ENCODE measurements at places on chromosomes 3 and 15.

- DNase-seq, result no peak
Measured at GRCh38 chr3:11995120-11995519, 9.1 kb upstream of the SYN2 start.

DNA sequence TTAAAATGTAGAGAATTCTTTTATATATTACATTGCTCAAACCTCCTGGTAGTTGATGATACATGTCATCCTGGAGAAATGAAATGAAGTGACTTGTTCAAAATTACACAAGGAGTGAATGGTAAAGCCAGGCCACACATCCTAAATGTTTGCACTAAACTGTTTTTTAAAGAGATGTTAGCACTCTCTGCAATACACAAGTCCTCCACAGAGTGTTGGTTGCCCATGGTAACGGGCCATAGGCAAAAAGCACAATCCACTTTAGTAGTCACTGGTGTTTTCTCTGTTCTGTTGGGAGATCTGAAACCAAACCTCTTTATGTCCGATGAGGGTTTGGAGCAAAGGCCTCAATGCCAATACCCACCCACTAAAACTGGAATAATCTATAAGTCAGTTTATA, 907.4 kb downstream of the NTRK3 start:
- DNase-seq, result no peak

GRCh38 chr3:195896361-195897080, 11.8 kb downstream of the TNK2 start:
- DNase-seq, result no peak

DNA sequence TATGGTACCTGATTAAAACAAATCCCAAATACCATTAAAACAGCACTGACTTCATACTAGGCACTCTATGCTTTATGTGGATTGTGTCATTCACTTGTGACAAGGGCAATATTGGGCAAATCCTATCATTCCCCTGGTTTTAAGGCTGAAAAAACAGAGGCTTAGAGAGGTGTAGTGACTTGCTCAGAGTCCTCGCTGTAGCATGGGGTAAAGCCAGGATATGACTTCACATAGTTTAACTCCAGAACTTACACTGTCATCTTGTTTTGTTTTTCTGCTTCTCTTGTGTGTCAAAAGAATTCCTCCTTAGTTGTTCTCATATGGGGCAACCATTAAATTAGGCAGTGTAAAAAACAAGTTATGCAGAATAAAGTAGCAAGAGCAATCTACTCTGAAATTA, 40.3 kb upstream of the ICE2 start:
- no peak for DNase-seq

GRCh38 chr15:64901914-64902313, 9.8 kb upstream of the ANKDD1A start:
- no peak for DNase-seq

- DNase-seq, result peak; percentile 67
Measured at GRCh38 chr15:63601704-63602185, 4.6 kb downstream of the FBXL22 start.

GRCh38 chr3:174955513-174956016, 96.4 kb downstream of the NAALADL2 start:
- DNase-seq, result no peak

Data from activated effector memory CD4-positive, alpha-beta T cell treated with anti-CD3 and anti-CD28 coated beads, Interleukin-2, amount 50 U/mL, for 16 hours (primary cell).